ENCODE measurements at places on chromosomes 1 and 21.

DNA sequence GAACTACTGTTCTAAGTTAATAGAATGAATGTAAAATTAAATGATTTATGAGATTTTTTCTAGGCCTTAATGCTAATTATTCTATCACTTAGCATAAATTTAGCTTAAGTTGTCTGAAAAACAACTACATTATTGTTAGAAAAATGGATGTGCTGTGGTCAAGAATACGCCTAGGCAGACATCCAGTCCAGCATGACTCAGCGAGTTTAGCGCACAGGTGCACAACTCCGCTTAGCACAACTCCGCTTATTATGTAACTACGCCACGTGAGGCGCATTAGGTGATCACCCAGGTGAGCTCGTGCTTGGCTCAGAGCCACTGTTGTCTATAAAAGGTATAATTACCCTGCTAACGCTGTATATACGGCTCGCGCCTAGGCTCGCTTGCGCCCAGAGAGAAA, 1043.6 kb upstream of the ADGRL4 start:
- no peak for DNase-seq

- no peak for DNase-seq
Observed at GRCh38 chr21:42302794-42303193, 12.4 kb downstream of the TFF3 start.

GRCh38 chr21:45176141-45176540, 101.8 kb downstream of the ADARB1 start:
- no peak for DNase-seq

DNA sequence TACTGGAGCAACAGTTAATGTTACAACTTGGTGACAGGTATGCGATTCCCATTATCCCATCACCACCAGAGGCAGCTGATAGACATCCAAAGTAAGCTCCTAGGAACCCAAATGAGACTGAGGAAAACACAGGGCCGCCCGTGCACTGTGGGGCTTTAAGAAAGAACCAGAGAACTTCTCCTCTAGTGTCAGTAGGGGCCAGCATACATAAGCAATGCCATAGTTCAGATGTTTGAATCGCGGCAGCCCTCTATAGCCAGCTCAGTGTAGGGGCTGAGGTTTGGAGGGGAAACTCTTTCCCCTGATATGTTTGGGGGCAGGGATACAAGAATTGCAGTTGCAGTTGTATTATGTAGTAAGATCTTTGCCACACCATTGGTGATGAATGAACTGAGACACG, 593.3 kb upstream of the NCAM2 start:
- DNase-seq: no peak

GRCh38 chr21:42991992-42992740, 17.8 kb downstream of the PKNOX1 start:
- DNase-seq: no peak

DNA sequence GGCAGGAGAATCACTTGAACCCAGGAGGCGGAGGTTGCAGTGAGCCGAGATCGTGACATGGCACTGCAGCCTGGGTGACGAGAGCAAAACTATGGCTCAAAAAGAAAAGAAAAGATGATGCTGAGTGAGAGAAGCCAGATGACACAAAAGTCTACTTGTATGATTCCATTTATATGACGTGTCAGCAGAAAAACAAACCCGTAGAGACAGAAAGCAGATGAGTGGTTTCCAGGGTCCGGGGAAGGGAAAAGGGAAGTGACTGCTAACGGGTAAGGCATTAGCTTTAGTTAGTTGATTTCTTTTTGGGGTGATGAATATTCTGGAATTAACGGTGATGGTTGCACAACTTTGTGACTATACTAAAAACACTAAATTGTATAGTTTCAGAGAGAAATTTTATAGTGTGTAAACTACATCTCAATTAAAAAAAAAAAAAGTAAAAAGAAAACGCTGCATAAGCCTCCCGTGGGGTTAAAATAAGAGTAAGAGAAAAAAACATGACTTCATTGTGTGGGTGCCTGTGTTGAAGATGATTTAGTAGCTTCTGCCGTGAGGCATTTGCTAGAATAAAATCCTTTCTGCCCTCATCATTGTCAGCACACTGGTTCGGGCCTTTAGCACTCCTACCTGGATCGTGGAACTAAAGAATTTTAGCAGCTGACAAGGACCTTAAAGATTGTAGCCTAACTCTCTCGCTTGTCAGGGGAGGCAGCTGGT, 24.7 kb upstream of the ATP5PO start:
- DNase-seq: no peak

DNA sequence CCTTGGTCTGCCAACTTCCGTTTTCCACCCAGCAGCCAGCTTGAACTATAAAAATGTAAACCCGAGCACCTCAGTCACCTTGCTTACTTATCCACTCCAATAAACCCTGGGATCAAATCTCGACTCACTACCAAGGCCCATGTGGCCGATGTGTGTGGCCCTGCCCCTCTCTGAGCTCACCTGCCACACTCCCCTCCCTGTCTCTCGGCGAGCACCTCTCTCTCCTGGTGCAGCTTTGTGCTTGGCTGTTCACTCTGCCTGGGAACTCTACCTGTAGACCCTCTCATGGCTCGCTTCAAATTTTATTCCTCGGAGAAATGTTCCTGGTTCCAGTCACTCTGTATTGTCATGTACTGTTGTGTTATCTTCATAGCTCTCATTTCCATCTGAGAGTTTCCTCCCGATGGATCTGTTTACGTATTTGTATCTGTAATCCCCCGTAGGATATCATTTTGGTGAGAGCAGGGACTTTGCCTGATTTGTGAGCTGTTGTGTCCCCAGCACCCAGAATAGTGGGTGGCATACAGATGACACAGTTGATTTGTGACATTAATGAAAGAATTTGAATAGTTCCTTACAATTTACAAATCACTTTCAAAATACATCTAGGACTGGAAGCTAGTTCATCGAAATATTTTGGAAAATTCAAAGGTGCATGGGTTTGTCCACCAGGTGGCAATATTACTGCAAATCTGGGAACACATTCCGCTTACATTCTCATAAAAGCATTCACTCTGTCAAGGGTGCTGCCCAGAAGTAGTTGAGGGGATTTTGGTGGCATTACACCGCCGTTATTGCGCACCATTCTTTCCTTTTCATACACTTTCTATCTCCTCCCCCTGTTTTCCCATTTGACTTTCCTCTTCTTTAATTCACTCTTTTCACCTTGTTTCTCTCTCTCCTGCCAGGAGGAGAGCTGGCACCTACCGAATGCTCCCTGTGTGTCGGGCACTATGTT, 95.3 kb downstream of the ABCA4 start:
- DNase-seq: no peak

GRCh38 chr1:1419813-1420653, 1.0 kb downstream of the ANKRD65 start:
- DNase-seq: no peak

DNA sequence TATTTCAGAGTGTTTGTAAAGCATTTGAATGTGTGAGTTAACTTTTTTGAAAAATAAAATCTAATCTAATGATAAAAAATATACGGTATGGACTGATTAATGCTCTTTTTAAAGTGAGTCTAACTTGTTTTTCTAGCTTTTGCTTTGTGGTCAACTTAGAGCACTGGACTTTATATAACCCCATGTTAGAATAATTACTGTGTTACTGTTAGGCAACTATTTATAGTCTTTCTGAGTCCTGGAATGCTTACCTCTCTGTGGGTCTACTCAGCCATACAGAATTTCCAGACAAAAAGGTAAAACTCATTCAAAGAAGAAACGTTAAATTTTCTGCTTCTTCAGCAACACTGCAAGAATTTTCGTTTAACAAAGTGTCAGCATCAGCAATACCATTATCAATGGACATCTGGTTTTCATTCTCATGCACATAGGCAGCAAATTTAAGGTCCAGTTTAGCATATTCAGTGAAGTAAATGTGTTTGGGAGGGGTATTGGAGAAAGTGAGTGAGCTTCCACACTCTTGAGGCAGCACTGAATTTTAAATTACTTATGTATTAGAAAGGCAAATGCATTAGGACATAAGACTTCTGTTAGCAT, 664.7 kb upstream of the NEGR1 start:
- DNase-seq: no peak

DNA sequence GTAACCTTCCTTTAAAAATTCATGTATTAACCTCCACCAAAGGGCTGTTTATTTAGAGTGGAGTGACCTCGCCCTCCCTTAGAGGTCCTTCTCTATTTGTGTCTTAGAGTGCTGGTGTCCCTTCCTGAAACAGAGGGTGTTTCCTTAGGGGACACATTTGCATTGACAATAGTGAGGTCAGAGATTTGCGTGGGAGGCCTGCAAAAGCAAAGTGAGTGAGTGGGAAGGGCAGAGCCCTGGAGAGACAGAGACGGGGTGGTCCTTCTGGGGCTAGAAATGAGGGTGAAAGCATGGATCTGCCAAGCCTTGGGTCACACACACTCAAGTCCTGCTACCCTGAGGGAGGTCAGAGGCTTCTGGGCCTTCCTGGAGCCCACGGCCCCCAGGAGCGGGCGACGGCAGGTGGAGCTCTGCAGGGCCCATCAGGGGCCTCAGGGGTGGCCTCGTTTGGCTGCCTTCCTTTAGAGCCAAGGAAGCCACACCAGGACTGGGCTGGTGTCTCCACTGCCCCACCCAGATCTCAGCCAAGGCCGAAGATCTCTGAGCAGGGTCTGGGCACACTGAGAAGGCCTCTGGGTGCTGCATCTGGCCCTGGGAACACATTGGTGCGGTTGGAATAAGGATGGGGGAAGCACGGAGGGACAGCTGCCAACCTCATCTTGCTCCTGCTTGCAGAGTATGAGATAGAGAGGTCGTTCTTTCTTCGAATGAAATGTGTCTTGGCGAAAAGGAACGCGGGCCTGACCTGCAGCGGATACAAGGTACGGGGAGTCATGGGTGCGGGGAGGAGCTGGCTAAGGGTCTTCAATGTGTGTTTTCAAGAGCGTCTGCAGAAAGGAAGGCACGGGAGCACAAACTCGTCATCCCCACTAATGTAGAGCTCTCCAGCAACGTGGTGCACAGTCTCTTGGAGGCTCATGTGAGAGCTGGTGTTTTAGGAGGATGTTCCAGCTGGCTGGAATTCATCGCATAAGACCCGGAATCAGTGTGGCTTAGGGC, 23.8 kb downstream of the SIM2 start:
- DNase-seq: no peak

- DNase-seq: no peak
Observed at GRCh38 chr21:43813656-43813980, 24.2 kb downstream of the RRP1 start.

- DNase-seq: no peak
Observed at GRCh38 chr1:66599899-66600737, 66.2 kb downstream of the SGIP1 start.

DNA sequence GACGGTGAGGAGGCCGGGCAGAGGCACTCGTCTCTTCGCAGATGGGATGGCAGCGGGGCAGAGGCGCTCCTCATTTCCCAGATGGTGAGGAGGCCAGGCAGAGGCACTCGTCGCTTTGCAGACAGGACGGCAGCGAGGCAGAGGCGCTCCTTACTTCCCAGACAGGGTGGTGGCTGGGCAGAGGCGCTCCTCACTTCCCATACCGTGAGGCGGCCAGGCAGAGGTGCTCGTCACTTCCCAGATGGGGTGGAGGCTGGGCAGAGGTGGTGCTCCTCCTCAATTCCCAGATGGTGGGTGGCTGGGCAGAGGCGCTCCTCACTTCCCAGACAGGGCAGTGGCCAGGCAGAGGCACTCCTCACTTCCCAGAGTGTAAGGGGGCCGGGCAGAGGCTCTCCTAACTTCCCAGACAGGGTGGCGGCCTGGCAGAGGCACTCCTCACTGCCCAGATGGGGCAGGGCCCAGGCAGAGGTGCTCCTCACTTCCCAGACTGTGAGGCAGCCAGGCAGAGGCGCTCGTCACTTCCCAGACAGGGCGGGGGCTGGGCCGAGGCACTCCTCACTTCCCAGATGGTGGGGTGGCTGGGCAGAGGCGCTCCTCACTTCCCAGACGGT, 9.9 kb downstream of the TCHHL1 start:
- no peak for DNase-seq

- no peak for DNase-seq
Observed at GRCh38 chr1:76938304-76938703, 71.0 kb downstream of the ST6GALNAC5 start.

GRCh38 chr1:3504151-3504821, 49.8 kb downstream of the ARHGEF16 start:
- no peak for DNase-seq

DNA sequence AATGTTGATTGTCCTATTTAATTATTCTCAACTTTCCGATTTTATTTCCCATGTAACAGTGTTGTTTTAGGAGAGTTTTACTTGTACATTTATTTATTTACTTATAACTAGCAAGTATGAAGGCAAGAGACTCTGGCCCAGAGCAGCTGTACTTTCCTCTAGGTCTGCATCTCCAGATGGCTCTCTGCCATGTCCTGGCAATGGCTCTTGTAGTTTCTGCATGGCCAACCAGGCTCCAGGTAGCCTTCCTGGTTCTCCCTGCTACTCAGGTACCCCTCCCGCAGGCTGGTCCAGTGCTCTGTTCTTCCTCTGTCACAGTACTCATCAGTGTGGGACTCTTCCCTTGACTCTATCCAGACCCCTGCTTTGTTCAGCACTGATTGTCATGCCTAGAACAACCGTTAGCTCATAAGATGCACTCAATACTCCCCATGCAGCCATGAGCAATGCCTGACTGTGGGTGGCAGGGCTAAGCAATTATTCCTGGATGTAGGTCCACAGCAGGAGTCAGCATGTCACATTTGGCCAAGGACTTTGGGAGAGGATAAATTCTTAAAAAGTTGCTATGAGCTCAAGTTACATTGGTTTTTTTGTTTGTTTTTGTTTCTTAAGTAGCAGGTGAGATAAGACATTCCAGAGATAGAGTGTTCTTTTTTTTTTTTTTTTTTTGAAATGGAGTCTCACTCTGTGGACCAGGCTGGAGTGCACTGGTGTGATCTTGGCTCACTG, 10.9 kb upstream of the IL20 start:
- DNase-seq: no peak

DNA sequence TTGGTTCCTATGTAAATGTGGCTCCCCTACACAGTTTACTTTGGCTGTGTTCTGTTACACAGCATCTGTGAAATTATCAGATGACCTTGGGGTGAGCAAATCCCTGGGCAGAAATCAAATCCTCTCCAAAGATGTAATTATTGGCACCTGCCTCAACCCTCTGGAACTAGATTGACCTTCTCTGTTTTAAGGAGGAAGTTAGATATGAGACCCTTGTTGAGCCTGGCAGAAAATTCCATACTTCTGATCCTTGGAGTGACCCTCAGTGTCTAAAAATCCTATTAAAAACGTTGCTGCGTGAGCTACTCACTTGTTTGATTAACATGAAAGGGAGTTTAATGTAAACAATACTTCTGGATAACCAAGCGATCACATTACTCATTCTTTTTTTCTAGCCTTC, 122.0 kb downstream of the CLIC6 start:
- DNase-seq: no peak

DNA sequence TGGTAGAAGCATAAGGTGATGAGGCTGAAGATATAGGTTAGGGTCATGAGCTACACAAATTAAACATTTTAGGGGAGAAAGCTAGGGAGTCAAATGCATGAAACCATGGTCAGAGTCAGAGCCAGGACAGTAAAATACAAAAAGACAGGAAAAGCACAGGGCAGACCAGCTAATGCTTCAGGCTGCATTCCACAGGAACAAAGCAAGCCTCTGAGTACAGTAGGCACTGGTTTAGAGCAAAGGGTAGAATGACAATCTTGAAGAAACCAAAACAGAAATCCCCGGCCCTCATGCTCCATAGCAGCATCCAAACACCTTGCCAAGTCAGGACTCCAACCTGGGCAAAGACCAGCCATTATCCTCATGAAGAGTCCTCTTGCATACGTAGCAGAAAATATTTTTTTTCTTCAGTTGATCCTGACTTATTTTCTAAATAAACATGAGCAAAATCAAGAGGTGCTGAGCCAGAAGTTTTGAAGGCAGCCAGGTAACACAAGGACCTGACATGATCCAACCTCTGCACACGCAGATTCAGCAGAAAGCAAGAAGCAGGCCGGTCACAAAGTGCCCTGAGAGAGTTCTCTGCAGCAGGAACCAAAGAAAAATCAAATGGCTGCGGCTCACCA, 273.1 kb downstream of the TTLL7 start:
- DNase-seq: no peak

- no peak for DNase-seq
Observed at GRCh38 chr1:32703479-32704291, 1.1 kb upstream of the SYNC start.
